ENCODE measurements at places on chromosomes 7 and 10.
A peak's percentile ranks its signal among the peaks of the same experiment; 100 is the strongest.

GRCh38 chr10:129843131-129843541 is 120.9 kb downstream of the EBF3 start:
- DNase-seq, result no peak

DNA sequence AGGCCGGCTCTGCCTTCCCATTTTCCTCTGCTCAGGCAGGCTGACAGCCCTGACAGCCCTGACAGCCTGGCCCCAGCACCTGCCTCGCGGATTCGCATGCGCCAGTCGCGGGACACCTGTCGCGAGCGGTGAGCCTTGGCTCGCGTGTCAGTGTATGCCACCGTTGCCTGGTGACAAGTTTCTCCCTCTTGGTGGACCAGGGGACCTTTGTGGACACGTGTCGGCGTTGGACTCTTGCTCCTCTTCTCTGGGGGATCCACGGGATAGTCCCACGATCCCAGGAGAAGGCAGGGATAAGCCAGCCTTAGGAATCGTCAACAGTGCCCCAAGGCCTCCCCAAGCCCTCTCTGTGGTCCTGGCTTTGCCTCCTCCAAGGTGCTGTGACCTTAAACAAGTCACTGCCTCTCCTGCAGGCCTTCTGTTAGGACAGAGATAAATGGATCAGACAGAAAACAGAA is 18.1 kb upstream of the ZNF273 start:
- no peak for DNase-seq

GRCh38 chr10:121710207-121710606 is 112.0 kb upstream of the FGFR2 start:
- DNase-seq, result no peak

- DNase-seq, result no peak
Measured at GRCh38 chr10:29160150-29160617, 128.7 kb upstream of the LYZL1 start.

DNA sequence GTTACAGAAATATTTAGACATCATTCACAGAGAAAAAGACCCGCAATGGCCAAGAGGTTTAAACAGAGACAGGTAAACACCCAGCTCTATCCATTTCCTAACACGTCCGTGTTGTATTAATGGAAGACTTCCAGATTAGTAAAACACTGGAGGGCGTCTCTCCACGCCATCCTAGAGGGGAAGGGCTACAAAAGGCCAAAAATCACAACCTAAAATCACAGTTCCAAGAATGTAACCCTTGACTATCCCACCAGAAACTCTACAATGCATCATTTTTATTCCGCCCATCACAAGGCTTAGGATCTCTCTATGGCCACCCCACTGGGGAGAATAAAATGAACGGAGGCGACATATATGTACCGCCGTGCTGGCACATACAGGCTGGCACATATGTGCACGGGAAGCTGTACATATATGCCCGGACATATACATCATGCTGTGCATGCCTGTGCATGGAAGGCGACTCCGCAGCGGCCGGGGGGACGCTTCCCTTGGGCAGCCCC is 734 bp downstream of the PCLO start:
- DNase-seq, result no peak

- no peak for DNase-seq
Measured at GRCh38 chr7:41190581-41190980, 512.3 kb downstream of the INHBA start.

GRCh38 chr10:5545778-5546710 is 21.3 kb downstream of the CALML3 start:
- DNase-seq, result no peak

- no peak for DNase-seq
Measured at GRCh38 chr10:51608211-51608610, 91.2 kb downstream of the CSTF2T start.

GRCh38 chr10:78572565-78572964 is 496.2 kb upstream of the ZMIZ1 start:
- no peak for DNase-seq

GRCh38 chr10:59575269-59575668 is 134.4 kb downstream of the SLC16A9 start:
- DNase-seq, result no peak

- DNase-seq, result no peak
Measured at GRCh38 chr10:62087329-62087728, 181.3 kb downstream of the RTKN2 start.

DNA sequence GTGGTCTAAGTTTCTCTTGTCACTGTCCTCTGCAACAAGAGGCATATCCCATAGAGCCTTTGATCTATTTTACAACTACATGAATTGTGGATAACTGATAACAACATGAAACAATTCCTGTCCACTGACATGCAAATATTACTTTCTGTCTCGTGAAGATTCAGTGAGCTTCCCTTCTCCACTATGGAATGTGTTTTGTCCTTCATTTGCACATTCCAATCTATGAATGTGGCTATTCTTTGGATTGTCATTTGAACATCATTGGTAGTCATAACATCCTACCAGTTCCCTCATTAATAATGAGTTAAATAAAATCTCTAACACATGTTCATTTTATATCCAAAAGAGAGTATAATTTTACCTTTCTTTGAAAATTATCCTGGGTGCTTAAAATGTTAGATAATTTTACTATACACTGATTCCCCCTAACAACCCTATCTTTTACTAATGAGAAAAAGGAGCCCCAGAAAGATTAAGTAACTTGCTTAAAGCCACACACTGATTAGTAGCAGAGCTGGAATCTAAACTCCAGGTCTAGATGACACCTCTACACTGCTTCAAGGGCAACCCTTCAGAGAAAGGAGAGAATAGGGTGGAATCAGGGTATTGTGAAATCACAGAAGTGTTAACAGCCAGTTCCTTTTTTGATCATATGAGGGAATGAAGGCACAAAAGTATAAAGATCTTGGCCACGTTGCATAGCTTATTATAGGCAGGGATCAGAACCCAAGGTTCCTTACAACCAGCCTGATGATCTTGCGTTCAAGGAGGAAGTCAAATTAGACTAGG is 39.1 kb downstream of the PDE1C start:
- no peak for DNase-seq

DNA sequence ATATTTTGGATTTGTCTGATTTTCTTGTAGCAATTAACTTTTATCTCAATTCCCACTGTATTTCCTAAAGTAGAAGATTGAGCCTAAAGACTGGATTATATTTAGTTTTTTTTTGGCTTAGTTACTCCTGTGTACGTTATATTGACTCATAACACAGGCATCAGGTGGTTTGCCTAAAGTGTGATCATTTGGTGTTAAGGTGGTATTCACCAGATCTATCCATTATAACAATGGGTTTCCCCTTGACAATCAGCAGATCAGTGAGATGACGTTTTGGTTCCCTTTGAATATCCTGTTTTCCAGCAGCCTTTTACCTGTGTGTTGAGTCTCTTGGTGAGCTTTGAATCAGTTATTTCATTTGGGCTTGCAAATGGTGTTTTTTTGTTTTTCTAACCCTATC is 18.1 kb downstream of the MAPK8 start:
- no peak for DNase-seq

- no peak for DNase-seq
Measured at GRCh38 chr7:1055956-1056784, 11.8 kb downstream of the GPR146 start.

DNA sequence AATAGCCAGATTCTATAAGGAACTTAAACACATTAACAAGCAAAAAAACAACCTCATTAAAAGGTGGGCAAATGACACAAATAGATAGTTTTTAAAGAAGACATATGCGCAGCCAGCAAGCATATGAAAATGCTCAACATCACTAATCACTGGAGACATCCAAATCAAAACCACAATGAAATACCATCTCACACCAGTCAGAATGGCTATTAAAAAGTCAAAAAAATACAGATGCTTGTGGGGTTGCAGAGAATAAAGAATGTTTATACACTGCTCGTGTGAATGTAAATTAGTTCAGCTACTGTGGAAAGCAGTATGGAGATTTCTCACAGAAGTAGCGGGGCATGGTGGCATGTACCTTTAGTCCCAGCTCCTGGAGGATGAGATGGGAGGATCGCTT is 164.0 kb downstream of the CHRM2 start:
- no peak for DNase-seq

- no peak for DNase-seq
Measured at GRCh38 chr7:3197567-3198213, 103.4 kb upstream of the SDK1 start.

- DNase-seq, result no peak
Measured at GRCh38 chr7:100443096-100443840, 7.0 kb upstream of the PPP1R35 start.

GRCh38 chr10:113213035-113213434 is 263.0 kb downstream of the TCF7L2 start:
- DNase-seq, result no peak

- DNase-seq, result no peak
Measured at GRCh38 chr10:120205368-120206018, 251.5 kb upstream of the PLPP4 start.

- DNase-seq, result no peak
Measured at GRCh38 chr10:132144086-132144485, 42.7 kb upstream of the DPYSL4 start.

DNA sequence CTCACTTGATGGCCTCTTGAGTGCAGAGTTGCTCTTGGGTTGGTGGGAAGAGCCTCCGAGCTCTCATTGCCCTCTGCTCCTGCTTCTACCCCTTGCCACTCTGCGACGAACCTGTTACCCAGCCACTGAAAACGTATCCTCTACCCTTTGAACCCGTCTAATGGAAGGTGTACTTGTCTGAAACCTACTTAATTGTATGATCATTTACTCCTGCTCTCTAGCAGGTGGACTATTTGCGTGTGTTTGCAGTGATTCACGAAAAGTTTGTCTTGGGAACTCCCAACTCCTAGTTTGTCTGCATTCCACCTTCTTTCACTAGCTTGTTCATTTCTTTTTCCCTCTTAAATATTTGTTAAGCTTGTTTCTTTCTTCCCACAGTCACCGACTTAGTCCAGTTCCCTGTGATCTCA is 503 bp downstream of the CROT start:
- no peak for DNase-seq

DNA sequence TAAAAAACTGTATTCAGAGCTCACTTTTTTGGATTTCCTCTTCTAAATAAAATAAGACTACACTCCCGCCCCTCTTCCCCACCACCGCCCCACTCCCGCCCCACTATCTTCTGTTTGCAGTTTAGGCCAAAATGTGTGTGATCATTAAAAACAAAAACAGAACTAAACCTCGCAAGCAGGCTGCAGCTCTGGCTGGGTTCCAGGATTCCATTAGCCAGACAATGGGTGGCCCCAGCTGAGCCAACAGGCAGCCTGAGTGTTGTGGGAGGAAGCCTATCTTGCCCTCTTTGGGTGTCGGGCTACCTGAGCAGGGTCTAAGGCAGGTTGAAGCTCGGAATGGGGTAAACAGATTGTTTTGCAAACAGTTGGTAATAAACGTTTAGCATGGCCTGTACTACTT is 41.7 kb downstream of the ARL4A start:
- no peak for DNase-seq

- DNase-seq, result no peak
Measured at GRCh38 chr7:79176859-79177477, 276.5 kb downstream of the MAGI2 start.

- DNase-seq, result no peak
Measured at GRCh38 chr10:317271-317769, 182.1 kb downstream of the ZMYND11 start.

GRCh38 chr7:74418076-74418475 is 35.6 kb upstream of the GTF2IRD1 start:
- DNase-seq, result no peak

DNA sequence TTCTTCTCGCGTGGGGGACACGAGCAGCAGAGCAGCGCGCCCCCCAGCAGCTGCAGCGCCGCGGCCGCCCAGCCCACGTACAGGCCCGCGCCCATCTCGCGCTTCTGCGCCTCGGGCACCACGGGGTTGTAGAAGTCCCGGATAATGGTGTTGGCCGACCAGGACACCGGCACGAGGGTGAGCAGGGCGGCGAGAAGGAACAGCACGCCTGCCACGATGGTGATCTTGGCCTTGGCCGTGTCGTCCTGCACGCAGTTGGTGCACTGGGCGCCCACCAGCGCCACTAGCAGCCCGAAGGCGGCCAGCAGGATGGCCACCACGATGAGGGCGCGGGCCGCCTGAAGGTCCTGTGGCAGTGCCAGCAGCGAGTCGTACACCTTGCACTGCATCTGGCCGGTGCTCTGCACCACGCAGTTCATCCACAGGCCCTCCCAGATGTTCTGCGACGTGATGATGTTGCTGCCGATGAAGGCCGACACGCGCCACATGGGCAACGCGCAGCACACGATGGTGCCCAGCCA is 529 bp downstream of the CLDN3 start:
- DNase-seq, result no peak

DNA sequence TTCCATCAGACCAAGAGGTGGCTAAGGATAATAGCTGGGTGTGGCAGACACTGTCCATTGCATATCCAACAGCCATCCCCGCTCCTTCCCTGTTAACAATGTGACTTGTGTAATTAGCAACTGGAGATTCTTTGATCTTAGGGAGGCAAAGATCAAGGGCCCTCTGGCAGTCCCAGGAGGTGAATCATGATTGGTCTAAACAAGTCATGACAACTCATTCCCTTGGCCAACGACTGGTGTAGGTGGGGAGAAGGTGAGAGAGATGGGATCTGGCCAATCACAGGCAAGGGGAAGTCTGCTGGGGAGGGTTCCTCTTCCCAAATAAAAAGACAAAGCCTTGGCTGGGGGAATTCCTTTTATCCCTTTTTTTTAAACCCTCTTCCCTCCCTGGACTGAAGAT is 46.2 kb upstream of the COMTD1 start:
- no peak for DNase-seq

- DNase-seq, result no peak
Measured at GRCh38 chr7:49937608-49938007, 155.4 kb downstream of the ZPBP start.

DNA sequence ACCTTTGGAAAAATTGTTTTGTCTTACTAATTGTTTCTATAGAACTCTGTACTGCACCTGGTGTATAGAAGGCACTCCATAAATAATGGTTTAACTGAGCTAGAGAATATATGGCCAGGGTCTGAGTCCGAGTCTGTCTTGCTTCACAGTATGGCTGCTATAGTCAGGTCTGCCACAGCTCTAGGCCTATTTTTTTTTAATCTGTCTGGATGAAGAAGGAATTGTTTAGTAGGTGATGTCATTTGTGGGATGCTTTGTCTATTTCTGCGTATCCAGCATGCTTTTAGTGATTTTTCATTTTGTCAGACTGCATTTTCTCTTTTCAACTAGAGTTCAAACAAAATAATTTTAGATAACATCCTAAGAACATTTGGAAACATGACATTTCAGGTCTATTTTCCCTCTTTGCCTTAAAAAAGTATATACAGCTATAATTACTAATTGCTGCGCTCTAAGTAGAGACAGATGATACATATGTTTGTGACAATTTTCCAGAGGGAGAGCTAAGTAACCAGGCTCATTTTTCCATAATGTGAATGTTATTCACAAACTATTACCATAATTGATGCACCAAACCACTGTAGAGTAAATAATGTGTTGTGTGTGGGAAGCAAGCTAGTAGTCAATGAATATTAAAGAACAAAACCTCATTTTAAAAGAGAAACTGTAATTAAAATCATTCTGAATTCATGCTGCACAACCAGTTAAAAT is 361.7 kb downstream of the AUTS2 start:
- DNase-seq, result no peak

GRCh38 chr7:36986948-36987724 is 262.8 kb upstream of the AOAH start:
- peak; percentile 43 for DNase-seq

- DNase-seq, result no peak
Measured at GRCh38 chr10:120927352-120927751, 76.2 kb downstream of the WDR11 start.

Data from nucleus accumbens (tissue), 56 donors.